Activated CD4-positive, alpha-beta T cell treated with anti-CD3 and anti-CD28 coated beads, Interleukin-2, amount 10 ng/mL, durations not matched to agents 7 days and 5 days (primary cell): ENCODE measurements at places on chromosomes 12 and 14. TPM values are rescaled to one million over a fixed set of nuclear protein-coding genes. Genes with fewer than 3 reads are reported as not detected.

The ASB8 gene
- total RNA-seq = 46.4 TPM

The DNAJC22 gene
- total RNA-seq = not detected

The TSPAN8 gene
- not detected for total RNA-seq

The EID3 gene
- total RNA-seq = 6.9 TPM

The GPD1 gene
- total RNA-seq = 0.37 TPM

The ERC1 gene
- total RNA-seq = 38.7 TPM

GRCh38 chr12:74963867-74964331 lies 245.7 kb downstream of the KCNC2 start:
- DNase-seq = no peak

GRCh38 chr12:131528144-131528543 lies 182.7 kb upstream of the SFSWAP start:
- DNase-seq = no peak

DNA sequence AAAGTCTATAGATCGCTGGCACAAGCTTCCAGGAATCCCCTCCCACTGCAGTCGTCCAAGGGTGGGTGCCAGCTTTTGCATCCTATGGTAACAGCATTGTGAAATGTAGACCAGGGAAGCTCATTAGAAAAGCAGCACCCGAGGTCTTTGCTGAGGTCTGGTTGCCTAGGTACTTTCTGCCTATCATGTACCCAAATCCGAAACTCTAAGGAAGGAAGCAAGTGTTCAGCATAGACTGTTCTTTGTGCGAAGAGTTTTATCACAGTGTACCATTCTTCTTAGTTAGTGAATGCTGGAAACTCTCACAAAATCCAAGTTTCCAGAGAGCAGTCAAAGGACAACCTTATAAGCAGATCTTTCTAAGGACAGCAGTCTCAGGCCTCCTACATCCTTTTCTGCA lies 1532.7 kb upstream of the TMEM132C start:
- no peak for DNase-seq

DNA sequence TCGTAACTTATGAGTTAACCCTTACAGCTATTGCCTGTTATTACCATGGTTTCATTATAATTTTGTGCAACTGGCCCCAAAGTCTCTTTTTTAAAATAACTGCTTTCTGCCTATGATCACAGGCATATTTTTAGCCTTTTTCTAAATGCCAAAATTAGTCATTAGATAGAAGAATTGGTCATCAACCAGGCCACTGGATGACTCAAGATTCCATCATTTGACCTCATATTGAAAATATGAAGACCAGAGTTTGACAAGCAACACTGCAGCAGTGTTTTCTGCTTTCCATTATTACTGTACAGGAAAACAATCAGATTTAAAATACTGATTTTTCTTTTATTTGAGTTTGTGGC lies 54.7 kb upstream of the OTOGL start:
- no peak for DNase-seq

DNA sequence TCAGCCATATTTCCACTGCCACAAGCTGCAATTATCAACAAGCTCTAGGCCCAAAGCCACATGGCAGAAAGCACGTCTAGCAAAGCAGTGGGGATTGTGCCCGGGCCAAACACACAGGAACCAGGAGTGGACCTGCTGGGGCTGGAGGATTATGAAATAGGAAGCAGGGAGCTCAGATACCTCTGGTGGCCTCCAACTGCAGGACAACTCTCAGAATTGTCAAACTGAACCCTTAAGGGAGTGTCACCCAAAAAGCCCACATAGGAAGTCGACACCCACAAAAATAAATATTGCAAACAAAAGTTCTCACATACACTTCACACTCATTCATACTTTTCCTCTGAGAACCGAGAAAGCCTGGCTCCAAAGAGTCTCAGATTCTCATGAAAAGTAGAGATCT lies 26.1 kb downstream of the KCTD10 start:
- no peak for DNase-seq

- DNase-seq = no peak
Observed at GRCh38 chr14:94125659-94126418, 3.6 kb downstream of the IFI27L2 start.

DNA sequence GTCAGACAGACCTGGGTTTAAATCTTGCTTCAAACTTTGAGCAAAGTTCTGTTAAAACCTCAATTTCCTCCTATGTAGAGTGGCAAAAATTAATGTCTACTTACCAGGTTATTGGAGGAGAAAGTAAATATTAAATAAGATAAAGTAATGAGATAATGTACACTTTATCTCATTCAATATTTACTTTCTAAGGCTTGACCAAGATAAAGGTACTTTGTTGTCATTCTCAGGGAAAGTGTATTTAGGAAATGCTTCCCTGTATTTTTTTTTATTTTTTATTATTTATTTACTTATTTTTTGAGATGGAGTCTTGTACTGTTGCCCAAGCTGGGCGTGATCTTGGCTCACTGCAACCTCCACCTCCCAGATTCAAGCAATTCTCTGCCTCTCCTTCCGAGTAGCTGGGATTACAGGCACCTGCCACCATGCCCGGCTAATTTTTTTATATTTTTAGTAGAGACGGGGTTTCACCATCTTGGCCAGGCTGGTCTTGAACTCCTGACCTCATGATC lies 4.7 kb downstream of the FAM161B start:
- no peak for DNase-seq

GRCh38 chr12:15435597-15435996 lies 113.3 kb downstream of the PTPRO start:
- no peak for DNase-seq

DNA sequence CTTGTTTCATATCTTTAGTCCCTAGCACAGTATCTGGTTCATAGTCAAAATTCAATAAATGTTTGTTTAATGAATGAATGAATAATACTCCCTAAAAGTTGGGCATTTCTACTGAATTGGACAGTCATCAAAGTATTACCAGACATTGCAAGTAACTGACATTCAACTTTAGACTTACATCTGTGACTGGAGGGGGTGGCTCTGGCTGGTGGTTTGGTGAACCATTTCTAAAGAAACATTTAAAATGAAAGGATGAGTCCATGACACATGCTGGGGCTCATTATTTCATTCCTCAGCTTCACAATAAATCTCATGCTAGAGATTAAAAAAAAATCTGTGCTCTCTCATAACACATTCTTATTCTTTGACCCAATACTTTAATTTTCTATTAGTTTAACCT lies 20.6 kb upstream of the CSRNP2 start:
- DNase-seq = no peak

GRCh38 chr12:1880153-1880845 lies 38.2 kb downstream of the CACNA2D4 start:
- DNase-seq = no peak

GRCh38 chr14:42965512-42965911 lies 1358.8 kb downstream of the LRFN5 start:
- DNase-seq = no peak

DNA sequence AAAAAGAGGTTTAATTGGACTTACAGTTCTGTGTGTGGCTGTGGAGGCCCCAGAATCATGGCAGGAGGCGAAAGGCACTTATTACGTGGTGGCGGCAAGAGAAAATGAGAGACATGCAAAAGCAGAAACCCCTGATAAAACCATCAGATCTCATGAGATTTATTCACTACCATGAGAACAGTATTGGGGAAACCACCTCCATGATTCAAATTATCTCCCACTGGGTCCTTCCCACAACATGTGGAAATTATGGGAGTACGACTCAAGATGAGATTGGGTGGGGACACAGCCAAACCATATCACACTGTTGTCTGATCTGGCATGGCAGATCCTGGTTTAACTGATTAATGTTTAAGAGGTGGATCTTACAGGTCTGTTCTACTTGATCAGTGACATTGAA lies 5.6 kb downstream of the DDX47 start:
- DNase-seq = no peak

DNA sequence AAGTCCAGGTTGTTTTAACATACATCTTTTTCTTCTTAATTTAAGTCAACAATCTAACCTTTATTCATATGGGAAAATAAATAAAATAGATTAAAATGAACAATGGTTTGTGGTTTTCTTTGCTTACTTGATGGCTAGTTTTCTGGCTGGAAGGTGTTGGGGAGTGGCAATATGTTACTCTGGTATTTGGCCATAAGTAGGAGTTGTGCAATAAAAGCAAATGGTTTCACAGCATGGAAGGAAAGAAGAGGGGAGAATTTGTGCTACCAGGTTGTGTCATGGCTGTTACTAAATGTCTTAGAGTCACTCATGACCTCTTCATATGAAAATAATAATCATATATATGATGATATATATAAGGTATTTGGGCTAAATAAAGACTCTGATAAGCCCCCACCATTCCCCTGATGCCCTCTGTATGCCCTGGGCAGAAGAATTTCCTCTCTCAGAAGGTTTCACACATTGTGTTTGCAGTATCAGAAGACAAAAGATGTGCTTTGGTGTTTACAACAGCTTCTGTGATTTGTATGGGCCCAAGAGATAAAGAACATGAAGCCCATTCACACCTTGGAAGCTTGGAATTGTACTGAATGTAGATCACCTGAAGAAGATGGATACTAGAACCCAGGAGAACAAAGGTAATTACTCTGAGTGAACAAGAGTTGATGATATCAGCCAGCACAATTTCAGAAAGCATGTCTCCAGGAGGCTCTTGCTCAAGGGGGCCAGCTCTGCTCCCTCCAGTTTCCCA lies 160.9 kb downstream of the ALG10B start:
- no peak for DNase-seq

DNA sequence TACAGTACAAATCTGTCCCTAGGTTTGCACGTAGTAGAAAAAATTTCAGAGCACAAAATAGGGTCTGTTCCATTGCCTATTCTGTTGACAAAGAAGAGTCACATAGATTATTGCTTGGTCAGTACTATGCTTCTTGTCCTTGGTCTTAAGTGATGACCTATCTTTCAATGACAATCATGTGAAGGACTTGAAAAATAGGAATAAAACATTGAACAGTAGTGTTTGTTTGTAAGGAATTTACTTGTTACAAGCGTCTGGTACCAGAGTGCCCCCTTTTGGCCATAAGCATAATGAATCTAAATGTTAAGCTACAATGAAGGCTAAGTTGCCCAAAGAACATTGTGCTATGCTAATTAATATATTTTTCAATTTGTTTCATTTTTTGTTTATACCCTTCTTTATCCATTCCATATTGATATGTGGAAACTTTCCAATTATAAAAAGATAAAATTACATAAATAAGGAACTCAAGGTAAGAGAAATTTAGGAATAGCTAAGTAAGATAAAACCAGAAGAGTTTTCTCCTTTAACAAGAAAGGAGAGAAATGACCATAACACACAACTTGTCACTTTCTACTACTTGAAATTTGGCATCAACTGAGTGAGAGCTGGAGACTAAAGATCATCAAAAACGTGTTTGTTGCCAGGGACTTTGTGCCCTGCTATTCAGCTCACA lies 204.7 kb downstream of the EPS8 start:
- DNase-seq = peak; percentile 62

DNA sequence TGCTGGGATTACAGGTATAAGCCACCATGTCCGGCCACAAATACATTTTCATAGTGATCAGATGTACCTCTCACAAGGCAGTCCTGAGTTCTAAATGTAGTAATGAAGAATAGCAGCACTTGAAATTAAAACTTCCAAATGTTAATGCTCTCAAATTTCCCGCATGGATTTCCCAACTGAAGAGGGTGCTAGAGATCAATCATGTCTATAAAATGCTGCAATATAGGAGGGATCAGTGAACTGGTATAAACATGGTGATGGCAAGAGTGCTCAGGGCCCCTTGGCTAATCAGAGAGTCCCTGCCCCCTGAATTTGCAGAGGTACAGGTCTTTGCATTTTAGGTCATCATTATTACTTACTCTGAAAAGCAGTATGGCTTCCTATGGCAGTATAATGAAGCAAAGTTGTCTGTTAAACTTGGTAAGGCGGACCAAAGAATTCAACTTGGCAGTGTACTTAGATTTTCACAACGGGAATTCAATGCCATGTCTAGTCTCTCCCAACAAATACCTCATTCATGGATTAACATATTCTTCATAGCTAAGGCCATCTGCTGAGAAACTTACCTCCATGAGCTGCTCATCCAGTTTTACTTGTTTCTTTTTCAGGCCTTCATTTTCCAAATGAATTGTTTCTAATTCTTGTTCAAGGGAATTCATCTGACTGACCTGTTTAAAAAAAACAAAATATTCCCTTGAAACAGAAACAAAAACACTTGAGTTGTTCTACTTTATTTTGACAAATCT lies 67.0 kb upstream of the SAV1 start:
- DNase-seq = no peak

DNA sequence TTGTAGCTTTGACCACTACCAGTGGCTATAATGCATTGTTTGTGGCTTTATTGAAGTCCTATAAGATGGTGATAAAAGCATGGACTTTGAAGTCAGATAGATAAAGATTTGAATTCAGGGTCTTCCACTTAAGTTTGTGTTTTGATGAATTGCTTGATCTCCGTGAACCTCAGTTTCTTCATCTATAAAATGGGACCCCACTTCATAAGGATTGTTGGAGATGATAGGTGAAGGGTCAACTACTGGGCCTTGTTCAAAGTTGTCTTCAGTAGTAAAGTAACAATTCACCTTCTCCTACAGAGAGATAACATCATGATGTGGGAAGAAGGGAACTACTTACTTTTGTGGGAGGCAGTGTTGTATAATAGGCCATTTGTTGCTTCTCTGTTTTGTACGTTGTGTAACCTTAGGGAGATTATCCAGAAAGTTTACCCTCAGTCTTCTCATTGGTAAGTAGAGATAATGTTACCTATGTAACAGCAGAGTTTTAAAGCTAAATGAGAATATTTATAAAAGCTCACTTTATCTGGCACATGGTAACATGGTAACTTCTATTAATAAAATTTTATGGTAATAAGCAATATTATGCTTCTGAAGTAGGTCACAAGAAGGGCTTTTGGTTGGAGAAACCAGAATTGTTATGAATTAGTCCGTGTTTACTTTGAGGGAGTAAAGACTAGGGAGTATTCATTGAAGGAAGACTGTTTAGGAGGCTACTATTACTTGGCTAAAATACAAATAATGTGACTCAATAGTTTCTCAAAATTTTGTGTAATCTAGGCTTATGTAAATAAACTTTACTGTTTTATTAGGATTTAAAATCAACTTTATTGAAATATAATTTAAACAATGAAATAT lies 15.1 kb downstream of the ADIPOR2 start:
- DNase-seq = no peak

- no peak for DNase-seq
Observed at GRCh38 chr12:47752552-47752951, 6.1 kb downstream of the RAPGEF3 start.

DNA sequence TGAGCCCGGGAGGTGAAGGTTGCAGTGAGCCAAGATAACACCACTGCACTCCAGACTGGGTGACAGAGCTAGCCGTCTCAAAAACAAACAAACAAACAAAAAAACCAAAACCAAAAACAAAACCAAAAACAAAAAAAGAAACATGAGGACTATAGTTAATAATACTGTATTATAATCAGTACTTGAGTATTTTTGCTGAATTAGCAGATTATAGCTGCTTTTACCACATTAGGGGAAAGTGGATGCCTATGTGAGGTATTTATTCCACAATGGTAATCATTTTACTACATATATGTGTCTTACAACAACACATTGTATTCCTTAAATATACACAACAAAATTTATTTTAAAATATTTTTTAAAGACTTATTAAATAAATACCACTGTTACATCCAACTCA lies 101.4 kb upstream of the PPP4R3A start:
- no peak for DNase-seq

- DNase-seq = no peak
Observed at GRCh38 chr14:97401714-97402113, 604.5 kb downstream of the VRK1 start.
